ENCODE measurements at places on chromosomes 11 and 22.

DNA sequence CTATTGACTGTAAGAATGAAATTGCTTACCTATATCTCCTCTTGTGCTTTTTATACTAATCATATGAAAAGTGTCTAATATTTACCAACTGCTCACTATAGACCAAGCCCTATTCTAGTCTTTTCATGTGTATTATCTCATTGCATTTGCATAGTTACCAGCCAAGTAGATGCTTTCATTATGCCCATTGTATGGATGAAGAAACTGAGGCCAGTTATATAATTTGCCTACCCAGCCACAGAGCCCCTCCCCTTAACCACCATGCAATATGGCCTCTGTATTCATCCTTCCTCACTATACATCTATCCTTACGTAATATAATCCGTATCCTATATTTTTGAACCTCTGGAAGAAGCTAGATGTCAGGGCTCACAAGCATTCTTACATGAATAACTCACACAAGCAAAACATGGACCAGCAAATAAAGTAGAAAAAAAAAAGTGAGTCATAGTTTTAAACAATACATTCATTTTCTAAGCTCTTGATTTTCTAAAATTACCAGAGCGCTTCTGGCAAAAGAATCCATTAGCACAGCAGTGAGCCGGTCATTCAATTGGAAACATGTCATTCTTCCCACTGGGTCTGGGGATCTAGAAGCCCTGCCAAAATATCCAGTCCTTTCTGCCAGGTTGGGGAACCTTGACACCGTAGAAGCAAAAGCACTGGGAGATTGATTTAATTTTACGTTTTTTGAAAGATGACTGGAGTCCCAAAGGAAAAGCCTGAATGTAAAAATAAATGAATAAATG, 80.0 kb downstream of the C11orf91 start:
- no peak for DNase-seq

GRCh38 chr22:20128902-20129746, 2.5 kb upstream of the ZDHHC8 start:
- peak; percentile 57 for DNase-seq

GRCh38 chr11:350723-351255, 18.5 kb upstream of the B4GALNT4 start:
- DNase-seq: no peak

DNA sequence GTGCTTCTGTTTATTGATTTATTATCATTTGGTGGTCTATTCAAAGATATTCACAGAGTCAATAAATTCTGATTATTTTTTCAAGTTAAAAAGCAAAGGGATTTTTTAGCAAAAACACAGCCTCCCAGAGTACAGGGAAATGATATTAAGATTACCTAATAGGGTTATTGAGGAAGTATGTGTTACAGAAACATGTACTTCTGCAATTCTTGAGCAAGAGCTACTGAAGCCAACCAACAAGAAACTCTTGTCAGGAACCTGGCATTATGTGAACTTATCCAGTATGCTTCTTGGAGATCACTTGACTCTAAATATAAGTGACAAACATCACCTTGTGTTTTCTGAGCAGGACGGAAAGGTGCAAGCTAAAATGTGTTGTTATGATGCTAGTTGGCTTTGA, 42.0 kb upstream of the CARD18 start:
- no peak for DNase-seq
